ENCODE measurements at places on chromosomes 7 and 10. TPM values are rescaled to one million over a fixed set of nuclear protein-coding genes. Genes with fewer than 3 reads are reported as not detected.

Gene STOX1
- total RNA-seq, result 0.46 TPM

Gene OIT3
- not detected for total RNA-seq

Gene UBE3C
- total RNA-seq, result 56.9 TPM

Gene LIPJ
- not detected for total RNA-seq

DNA sequence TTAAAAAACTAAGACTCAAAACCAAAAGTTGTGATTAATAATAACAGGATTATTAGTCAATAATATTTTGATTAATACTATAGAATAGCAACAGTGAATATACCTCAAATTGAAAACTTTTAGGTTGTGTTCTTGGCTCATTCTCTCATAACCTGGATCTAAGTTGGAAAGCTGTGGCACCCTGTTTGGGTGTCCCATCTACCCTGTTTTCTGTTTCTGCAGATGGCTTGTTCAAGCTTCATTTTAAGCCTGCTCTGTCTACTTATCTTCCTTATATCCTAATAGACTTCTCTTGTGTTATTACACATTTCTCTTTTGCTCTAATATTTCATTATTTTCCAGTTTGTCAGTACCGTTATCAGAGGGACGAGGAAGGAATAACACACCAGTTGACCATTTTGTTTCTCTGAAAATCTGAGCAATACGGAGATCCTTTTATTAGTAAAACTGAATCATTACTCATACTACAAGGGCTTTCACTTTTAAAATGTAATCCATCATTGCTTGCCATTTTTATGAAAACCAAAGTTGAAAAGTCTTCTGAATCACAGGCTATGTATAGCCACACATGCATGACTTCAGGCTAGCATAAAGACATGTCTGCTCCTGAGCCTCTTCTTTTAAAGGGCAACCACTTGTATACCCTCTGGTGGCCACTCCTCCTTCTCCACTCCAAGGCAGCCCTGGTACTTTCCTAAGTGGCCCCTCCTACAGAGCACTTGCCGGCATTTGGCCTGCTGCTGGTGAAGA lies 22.3 kb downstream of the COX15 start:
- H3K4me1 ChIP-seq, result no peaks in the 10 kb centered on the region
- H3K27me3 ChIP-seq, result no peaks in the 10 kb centered on the region
- H3K4me3 ChIP-seq, result no peak overlapping the region
- DNase-seq, result no peak

DNA sequence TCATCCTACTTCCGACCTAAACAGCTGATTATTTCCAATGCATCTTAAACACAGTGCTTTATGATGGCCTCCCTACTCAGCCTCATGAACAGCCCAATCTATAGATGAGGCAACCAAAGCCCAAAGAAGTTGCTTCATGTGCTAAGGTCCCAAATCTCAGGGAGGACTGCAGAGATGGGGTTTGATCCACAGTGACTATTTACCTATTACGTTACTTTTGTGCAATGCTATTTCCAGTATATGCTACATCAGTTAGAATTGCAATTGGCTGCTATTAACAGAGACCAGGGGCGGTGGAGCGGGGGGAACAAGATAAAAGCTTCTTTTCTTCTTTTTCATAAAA lies 153.0 kb upstream of the TNS3 start:
- H3K4me1 ChIP-seq, result no peaks in the 10 kb centered on the region
- H3K4me3 ChIP-seq, result no peak overlapping the region
- H3K36me3 ChIP-seq, result no peaks in the 10 kb centered on the region
- H3K27me3 ChIP-seq, result no peaks in the 10 kb centered on the region
- no peak for DNase-seq

DNA sequence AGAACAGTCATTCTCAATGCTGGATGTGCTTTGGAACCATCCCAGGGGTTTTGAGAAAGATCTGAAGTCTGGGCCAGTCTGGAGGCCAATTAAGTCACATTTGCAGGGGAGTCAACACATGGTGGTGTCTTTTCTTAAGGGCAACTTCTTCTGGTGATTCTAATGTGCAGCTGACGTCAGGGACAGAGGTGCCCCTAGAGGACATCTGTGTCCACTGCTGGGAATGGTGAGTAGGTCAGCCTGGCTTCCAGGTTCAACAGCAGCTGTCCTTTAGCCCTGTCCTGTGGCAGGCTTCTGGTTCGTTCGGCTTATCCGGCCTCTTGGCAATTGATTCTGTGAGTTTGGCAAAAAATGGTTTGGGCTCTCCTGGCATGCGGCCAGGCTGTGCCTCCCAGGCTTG lies 269.7 kb upstream of the HABP2 start:
- no peaks in the 10 kb centered on the region for H3K27me3 ChIP-seq
- peaks cover 4% of the 10 kb centered on the region for H3K4me1 ChIP-seq
- no peak overlapping the region for H3K4me3 ChIP-seq
- no peaks in the 10 kb centered on the region for H3K36me3 ChIP-seq

GRCh38 chr7:1849351-1850041 lies 179.4 kb downstream of the ELFN1 start:
- H3K27ac ChIP-seq, result no peak overlapping the region
- H3K27me3 ChIP-seq, result no peaks in the 10 kb centered on the region
- no peaks in the 10 kb centered on the region for H3K36me3 ChIP-seq

DNA sequence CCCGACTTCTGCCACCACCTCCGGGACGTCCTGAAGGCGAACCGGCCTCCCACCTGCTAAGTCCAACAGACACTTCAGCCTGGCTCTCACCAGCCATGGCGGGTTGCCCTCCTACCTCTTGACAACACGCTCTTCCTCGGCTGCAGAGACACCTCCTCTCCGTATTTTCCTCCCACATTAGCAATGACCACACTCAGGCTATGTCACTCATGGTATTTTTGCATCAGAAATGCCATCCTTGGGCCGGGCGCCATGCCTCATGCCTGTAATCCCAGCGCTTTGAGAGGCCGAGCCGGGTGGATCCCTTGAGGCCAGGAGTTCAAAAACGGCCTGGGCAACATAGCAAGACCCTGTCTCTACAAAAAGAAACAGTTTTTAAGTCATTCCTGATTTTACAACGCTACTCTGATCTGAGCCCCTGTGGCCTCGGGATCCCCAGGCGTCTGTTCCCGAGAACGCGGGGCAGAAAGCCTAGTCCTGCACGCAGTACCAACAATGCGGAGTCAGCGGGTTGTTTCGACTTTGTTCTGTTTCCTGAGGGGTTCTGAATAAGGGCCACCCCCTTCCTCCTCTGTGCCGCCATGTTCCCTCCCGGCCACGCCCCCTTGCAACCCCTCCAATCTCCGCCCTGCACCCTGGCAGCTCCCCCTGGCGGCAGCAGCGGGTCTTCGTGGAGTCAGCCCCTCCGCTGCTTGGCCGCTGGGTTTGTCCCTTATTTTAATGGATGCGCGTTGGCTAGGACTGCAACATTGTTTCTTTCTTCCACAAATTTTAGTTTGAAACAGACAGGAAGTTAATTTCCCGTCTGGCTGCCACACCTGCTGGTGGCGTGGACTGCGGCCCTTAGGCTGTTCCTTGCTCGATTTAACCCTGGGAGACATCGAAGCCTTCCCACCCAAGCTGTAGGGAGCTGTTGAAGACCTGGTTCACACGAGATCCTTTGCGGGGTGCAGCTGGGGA lies 9.7 kb upstream of the ZFAND2A start:
- DNase-seq, result peak; percentile 93
- no peaks in the 10 kb centered on the region for H3K36me3 ChIP-seq
- H3K4me3 ChIP-seq, result peak overlapping the region; percentile 38
- no peaks in the 10 kb centered on the region for H3K27me3 ChIP-seq
- H3K4me1 ChIP-seq, result no peaks in the 10 kb centered on the region

DNA sequence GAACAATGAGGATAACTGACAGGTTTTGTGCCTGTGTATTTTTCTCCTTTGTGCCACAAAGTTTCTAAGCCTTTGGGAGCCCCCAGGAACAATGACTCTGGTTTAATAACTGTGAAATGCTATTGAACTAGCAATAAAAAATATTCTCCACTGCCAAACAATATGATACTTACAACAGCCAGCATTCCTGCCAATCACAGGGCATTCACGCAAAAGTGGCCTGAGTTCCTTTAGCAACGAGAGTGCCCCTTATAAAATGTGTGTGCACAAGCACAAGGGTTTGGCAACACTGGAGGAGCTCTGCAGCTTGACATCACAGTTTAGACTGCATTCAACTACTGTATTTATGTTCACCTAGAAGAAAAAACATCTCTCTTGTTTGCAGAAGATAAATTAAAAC lies 412.9 kb upstream of the NFE2L3 start:
- H3K27ac ChIP-seq, result no peak overlapping the region
- H3K4me3 ChIP-seq, result no peak overlapping the region
- H3K27me3 ChIP-seq, result no peaks in the 10 kb centered on the region
- no peaks in the 10 kb centered on the region for H3K4me1 ChIP-seq
- no peak for DNase-seq

- H3K27ac ChIP-seq, result peak overlapping the region; percentile 91
- H3K36me3 ChIP-seq, result no peaks in the 10 kb centered on the region
- H3K4me3 ChIP-seq, result peak overlapping the region; percentile 73
- no peaks in the 10 kb centered on the region for H3K27me3 ChIP-seq
- DNase-seq, result no peak
Observed at GRCh38 chr10:31930023-31930751, 1.6 kb upstream of the ARHGAP12 start.

DNA sequence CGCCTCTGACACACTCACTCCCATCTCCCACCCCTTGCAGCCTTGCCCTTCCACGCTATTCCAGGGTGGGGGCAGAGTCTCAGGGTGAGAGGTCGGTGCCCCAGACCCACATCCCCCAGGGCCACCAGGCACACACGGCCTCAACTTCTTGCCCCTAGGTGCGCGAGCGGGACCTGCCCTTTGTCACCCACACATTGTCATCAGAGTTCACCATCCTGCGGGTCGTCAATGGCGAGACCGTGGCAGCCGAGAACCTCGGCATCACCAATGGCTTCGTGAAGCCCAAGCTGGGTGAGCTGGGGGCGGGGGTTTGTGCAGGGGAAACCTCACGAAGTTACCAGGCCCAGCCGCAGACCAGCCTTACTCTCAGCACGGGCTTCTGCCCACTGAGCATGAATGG lies 53.3 kb downstream of the CASTOR2 start:
- DNase-seq, result no peak
- no peak overlapping the region for H3K27ac ChIP-seq
- H3K4me3 ChIP-seq, result no peak overlapping the region
- no peaks in the 10 kb centered on the region for H3K4me1 ChIP-seq

- DNase-seq, result no peak
- no peaks in the 10 kb centered on the region for H3K27me3 ChIP-seq
- H3K4me3 ChIP-seq, result no peak overlapping the region
- no peaks in the 10 kb centered on the region for H3K36me3 ChIP-seq
- H3K4me1 ChIP-seq, result no peaks in the 10 kb centered on the region
Observed at GRCh38 chr10:105138358-105138757, 497.3 kb downstream of the SORCS3 start.

GRCh38 chr10:70380350-70381135 lies 1.9 kb downstream of the LRRC20 start:
- DNase-seq, result no peak
- no peaks in the 10 kb centered on the region for H3K36me3 ChIP-seq
- no peaks in the 10 kb centered on the region for H3K27me3 ChIP-seq
- no peak overlapping the region for H3K27ac ChIP-seq
- no peak overlapping the region for H3K4me3 ChIP-seq

DNA sequence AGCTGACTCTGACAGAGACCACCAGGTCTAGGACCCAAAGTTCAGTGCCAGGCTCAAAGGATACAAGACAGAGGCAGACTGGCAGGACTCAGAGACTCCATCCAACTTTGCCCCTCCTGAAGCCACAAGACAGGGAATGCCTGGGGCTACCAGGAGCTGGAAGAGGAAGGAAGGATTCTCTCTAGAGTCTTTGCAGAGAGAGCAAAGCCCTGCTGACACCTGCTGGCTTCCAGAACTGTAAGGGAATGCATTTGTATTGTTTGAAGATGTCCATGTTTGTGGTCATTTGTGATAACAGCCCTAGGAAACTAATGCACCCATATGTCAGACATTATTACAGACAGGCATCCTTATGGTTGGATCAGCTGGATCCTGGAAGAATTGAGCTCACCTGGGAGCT lies 132.3 kb upstream of the C7orf33 start:
- no peaks in the 10 kb centered on the region for H3K36me3 ChIP-seq
- no peaks in the 10 kb centered on the region for H3K4me1 ChIP-seq
- H3K27ac ChIP-seq, result no peak overlapping the region
- H3K4me3 ChIP-seq, result no peak overlapping the region
- DNase-seq, result no peak

- H3K4me3 ChIP-seq, result no peak overlapping the region
- no peaks in the 10 kb centered on the region for H3K36me3 ChIP-seq
- H3K27me3 ChIP-seq, result no peaks in the 10 kb centered on the region
- H3K27ac ChIP-seq, result no peak overlapping the region
- no peak for DNase-seq
- no peaks in the 10 kb centered on the region for H3K4me1 ChIP-seq
Observed at GRCh38 chr10:571166-571565, 118.3 kb downstream of the DIP2C start.

DNA sequence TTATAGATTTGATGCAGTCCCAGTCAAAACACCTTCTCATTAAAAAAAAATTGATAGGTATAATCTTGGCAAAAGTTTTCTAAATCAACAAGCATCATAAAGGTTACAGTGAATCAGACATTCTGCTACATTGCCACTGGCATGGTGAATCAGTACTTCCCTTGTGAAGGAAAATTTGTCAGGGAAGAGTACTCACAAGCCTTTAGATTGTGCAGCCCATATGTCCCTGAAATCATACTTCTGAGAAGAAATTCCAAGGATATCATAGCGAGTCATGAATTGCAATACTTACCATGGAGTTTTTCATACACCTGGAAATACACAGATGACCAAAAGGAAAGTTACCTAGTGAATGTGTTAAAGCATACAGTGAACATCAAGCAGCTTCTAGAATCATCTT lies 17.2 kb downstream of the VSTM2A start:
- no peaks in the 10 kb centered on the region for H3K27me3 ChIP-seq
- H3K36me3 ChIP-seq, result no peaks in the 10 kb centered on the region
- H3K4me1 ChIP-seq, result no peaks in the 10 kb centered on the region
- no peak overlapping the region for H3K4me3 ChIP-seq
- H3K27ac ChIP-seq, result no peak overlapping the region
- DNase-seq, result no peak

DNA sequence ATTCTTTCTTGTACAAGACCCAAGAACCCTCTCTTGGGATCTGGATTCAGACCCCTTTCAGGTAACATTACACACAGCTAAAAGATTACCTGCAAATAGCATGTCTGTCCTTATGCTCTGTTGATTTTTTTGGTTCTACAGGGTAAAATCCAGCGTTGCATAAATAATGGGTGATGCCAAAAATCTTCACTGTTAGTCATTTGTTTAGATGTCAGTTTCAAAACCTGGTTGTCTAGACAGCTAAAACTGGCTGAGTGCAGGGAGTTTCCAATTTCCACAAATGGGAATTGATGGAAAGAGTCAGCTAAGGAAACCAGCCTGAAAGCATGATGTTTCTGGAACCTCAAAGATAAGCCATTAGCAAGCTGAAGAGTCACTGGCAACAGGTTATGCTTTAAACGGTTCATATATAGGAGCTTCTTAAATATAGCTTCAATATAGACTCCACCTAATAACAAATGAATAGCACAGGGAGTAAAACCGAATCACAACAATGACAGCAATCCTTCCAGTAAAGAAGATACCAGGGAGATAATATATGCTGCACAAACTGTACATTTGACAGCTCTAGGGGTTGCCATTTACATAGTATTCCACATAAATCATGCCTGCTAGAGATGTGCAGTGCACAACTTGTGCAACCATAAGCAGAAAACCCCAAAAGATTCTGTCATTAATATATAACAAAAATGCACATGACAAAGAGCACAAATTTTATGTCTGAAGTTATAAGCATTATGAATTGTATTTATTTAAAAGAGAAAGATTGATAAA lies 20.4 kb downstream of the CCDC71L start:
- H3K36me3 ChIP-seq, result no peaks in the 10 kb centered on the region
- DNase-seq, result no peak
- no peaks in the 10 kb centered on the region for H3K27me3 ChIP-seq
- no peak overlapping the region for H3K27ac ChIP-seq
- no peak overlapping the region for H3K4me3 ChIP-seq

- H3K36me3 ChIP-seq, result no peaks in the 10 kb centered on the region
- no peaks in the 10 kb centered on the region for H3K27me3 ChIP-seq
- DNase-seq, result no peak
- H3K4me3 ChIP-seq, result no peak overlapping the region
- H3K27ac ChIP-seq, result no peak overlapping the region
Observed at GRCh38 chr10:18214691-18215563, 74.7 kb downstream of the CACNB2 start.
